ENCODE measurements at places on chromosomes 16 and 17.
A peak's percentile ranks its signal among the peaks of the same experiment; 100 is the strongest.

DNA sequence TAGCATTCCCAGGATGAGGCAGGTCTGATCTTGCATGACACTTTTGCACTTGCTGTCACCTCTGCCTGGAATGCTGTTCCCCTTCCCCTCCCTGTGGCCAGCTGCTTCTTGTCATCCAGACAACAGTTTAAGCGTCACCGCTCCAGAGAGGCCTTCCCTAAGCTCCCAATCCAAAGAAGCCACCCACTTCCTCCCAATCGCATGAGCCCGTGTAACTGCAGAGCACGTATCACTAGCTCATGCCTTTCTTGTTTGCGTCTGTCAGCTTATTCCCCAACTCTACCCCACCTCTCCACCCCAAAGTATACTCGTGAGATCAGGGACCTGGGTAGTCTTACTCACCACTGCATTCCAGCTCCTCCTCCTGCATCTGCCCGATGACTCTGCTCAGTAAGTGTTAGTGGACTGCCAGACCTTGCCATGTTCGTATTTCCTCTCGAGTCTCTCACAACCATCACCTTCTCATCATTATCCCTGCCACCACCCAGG lies 92.8 kb downstream of the GAS7 start:
- DNase-seq = no peak

DNA sequence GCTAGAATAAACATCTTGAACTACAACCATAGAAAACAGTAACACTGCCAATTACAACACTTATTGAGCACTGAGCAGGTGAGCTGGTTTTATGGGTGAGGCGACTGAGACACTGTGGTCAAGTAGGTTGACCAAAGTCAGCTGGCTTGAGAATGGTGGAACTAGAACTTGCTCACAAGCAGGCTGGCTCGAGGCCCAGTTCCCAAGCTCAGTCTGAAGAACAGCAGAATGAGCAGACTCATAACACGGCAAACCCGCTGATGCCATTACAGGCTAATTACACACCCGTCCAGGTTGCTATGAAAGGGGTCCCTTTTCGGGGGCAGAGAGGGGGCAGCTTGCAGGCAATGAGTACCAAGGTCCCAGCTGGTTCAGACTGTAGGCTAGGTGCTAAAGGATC lies 6.5 kb downstream of the ZZEF1 start:
- no peak for DNase-seq

- DNase-seq = no peak
These were observed 226.7 kb upstream of the WSCD1 start for GRCh38 chr17:5843366-5844026.

DNA sequence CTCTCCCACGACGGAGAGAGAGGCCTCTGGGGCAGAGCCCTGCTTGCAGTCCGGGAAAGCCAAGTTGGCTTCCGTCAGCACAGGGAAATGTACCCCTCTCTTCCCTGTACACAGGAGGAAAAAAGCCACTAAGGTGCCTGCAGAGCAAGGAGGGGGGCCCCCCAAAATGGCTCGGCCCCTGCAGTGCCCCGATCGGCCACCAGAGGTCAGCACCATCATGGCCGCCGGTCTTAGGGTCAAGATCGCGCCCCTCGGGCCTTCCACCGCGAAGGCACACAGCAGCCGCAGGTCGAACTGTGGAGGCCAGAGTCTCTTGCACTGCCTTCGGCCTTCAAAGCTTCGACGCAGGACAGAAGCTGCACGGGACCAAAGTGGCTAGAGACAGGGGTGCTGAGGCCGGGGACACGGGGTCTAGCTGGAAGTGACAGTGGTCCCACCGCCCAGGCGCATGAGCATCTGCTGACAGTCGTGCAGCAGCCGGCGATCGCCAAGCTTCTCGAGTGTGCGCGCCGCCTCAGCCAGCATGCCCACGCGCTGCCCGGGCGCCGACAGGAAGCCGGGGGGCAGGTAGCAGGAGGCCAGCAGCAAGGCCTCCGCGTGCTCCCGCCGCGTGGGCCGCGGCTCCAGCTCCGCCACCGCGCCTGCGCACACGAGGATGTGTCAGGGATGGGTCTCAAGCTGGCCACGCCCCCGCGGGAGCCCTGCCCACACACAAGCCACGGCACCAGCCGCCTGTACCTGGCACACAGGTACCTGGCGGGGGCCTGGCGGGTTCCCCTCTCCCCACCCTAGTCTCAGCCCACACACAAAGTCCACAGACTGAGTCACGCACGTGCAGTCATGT lies 24.4 kb downstream of the SREBF1 start:
- peak; percentile 50 for DNase-seq

DNA sequence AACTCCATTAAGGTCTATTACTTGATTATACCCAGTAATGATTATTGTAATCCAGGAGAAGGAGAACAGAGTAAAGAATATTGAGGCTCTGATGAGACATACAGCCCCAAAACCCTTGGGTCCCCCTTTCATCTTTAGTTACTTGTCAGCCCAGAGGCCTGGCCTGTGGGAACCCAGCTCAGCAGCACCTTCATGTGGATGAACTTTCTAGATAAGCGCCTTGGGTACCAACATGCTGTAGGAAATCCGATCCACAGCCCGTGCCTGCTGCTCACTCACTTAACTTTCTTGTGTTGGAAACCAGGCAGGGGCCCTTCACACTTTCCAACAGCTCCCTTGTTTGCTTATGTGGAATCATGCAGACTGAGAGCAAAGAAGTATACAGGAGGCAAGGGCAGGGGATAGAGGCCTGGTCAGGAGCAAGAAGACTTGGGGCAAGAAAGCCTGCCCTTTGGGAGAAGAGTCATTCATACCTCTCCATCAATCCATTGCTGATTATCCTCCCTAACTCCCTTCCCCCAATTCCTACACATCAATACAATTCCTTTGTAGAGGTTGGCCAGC lies 64.0 kb upstream of the SOX9 start:
- no peak for DNase-seq

GRCh38 chr17:42407289-42407836 lies 15.7 kb downstream of the CAVIN1 start:
- no peak for DNase-seq

DNA sequence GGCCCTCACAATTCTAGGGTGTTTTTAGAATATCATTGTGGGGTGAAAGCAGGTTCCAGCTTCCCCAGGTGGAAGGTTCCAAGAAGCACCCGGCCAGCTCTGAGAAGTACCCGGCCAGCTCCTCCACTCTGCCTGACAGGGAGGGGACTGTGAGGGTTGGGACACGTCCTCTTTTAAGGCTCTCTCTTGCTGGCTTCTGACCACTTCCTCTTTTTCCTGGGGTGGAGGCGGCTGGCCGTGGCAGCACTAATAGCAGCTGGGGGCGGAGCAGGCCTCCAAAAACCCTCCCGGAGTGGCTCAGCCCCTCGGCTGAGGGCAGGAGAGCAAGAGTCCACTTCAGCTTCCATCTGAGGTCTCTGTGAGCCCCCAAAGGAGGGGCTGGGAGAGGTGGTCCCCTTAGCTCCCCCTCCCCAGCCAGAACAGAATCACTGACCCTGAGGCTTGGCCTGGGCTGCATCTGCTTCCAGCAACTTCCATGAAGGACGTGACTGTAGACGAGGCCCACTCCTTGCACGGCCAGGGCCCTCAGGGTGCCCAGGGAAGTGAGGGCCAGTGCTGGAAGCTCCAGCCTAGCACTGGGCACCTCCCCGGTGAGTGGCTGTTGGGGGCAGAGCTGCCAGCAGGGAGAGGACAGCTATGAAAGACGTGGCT lies 26.7 kb upstream of the PLCG2 start:
- no peak for DNase-seq

DNA sequence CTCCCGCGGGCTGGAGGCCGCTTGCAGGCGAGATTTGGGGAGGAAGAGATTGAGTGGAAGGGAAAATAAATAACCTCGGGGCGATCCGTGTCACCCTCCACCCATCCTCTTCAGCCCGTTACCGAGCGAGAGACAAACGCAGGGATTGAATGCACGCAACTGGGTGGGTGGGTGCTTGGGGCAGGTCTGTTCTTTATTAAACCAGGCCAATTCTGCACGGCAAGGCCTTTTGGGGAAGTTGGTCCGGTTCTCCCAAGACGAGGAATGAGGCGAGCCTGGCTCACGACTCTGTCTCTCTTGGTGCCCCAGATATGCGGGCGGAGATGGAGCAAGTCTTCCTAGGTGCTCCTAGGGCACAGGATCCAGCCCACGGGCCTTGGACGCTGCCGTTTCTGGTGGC lies 396 bp upstream of the HOXB7 start:
- no peak for DNase-seq

DNA sequence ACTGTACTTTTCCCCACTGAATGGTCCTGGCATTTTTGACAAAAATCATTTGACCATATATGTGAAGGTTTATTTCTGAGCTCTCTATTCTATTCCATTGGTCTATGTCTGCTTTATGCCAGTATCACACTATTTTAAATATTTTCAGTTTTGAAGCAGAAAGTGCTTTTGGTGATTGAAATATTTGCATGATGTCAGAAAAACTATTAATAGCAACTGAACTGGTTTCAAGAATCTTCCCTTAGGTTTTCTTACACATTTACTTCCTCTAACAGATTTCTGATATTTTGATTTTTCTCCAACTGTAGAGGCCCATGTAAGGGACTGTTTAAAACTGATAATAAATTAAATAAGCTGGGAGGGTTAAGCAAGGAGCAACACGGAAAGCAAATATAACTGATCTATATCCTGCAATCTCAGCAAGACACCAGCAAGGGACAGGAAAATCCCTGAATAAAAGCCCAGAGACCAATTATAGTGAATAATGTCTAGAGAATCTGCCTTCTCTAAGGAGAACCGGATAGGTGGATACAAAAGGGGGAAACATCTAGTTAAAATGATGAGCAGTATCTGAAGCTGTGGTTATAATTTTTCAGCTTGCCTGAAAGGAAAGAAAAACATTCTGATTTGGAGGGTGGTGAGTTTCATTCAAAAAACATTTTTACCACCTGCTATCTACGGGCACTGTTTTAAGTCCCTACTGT lies 80.9 kb upstream of the STAC2 start:
- DNase-seq = no peak

- DNase-seq = no peak
These were observed 267.9 kb downstream of the CBLN1 start for GRCh38 chr16:49013727-49014080.

DNA sequence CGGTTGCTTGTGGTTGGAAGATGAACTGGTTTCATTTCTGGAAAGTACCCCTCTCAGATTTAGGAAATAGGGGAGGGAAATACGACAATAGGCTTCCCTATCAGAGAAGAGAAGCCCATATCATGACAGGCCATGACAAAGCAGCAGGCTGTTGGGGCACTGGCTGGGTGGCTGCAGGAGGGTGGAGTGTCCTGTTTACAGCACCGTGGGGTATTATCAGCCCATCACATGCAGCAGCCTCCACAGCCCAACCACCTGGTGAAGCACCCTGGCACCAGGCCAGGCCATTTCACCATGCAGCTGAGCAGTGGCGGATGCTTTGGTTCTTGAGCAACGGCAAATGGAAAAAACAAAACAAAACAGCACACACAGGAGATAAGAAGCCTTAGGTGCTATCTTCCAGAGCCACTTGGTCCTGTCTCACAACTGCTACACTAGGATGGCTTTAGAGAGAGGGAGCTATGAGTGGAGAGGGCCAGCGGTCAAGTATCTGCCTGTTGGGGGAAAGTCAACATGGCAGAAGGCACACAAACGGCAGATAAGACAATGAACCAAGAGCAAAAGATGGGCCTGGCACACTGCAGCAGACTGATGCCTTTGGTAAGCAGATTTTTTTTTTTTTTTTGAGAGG lies 24.2 kb downstream of the FAM117A start:
- peak; percentile 65 for DNase-seq

GRCh38 chr17:57819285-57819684 lies 30.6 kb downstream of the MRPS23 start:
- no peak for DNase-seq

DNA sequence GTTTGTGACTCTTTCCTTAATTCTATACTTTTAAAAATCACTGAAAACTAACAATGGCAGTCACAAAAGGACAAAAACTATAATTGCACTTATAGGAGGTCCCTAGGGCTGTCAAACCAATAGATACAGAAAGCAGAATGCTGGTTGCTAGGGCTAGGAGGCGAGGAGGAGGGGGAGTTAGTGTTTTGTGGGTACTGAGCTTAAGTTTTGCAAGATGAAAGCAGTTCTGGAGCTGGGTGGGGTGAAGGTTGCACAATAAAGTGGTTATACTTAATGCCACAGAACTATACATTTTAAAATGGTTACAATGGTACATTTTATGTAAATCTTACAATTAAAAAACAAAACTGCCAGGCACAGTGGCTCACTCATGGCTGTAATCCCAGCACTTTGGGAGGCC lies 27.3 kb downstream of the NUBP1 start:
- no peak for DNase-seq

DNA sequence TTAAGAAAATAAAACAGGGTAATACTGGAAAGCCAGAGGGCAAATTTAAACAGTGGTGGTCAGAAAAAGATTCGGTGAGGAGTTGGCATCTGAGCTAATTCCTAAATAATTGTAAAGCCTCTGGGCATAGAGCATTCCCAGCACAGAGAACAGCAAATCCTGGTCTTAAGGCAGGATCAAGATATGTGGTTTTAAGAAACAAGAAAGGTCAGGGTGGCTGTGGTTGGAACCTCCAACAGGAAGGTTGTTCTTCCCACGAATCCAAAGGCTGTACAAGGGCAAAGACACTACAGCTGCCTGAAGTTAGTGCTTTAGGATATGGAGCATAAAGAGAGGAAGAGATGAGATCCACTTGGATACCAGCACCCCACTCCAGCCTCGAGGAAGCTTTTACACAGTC lies 114.6 kb downstream of the ZNF18 start:
- DNase-seq = no peak

DNA sequence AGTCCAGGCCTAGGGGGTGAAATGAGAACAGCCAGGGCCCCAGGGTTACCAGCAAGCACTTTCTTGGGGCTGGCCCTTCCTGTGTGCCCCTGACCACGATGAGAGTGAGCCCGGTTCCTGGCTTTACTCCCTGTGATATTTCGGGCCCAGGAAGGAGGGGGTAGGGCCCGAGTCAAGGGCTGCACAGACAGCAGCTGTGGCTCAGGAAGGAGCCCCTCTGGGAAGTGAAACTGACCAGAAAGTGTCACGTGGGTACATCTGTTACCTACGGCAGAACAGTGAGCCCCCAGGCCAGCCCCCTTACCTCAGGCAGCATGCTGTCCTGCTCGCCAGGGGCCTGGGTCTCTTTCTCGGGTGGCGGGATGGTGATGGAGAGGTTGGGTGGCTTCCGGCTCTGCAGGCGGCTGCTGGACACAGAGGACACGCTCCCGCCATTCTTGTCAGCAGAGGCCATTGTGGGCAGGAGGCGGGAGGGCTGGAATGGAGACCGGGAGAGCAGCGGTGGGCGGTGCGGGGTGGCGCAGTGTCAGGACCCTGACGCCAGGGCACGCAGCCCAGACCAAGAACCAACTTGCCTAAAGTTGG lies 13.8 kb downstream of the AANAT start:
- DNase-seq = no peak

DNA sequence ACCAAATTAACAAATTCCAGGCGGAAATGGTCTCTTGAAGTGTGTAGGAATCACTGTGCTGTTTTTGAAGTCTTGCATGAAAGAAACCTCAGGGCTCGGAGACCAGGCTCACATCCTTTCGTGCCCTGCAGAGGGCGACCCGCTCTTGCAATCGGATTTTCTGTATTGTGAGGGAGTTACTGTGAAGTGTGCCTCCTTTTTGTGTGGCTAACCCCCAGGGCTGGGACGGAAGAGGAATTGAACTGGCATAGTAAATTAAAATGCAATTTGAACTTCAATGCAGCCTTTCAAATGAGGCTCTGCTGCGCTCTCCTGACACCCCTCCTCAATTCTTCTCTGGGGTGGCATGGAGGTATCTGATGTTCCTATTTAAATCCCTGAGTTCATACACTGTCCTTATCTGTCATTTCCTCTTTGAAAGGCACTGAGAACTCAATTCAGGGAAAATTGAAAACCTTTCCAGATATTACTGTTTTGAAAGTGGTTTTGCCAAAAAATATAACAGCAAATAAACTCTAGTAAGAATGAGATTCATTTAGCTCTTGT lies 51.5 kb upstream of the MGAT5B start:
- peak; percentile 23 for DNase-seq

Data from stimulated activated CD4-positive, alpha-beta T cell treated with anti-CD3 and anti-CD28 coated beads, Interleukin-1b, Interleukin-23, amount 100 ng/mL, for 24 hours (primary cell).